ENCODE measurements at places on chromosomes 6 and 20. TPM values are rescaled to one million over a fixed set of nuclear protein-coding genes. Genes with fewer than 3 reads are reported as not detected.

- no peak for DNase-seq
Measured at GRCh38 chr20:48148916-48149672, 363.8 kb upstream of the SULF2 start.

DNA sequence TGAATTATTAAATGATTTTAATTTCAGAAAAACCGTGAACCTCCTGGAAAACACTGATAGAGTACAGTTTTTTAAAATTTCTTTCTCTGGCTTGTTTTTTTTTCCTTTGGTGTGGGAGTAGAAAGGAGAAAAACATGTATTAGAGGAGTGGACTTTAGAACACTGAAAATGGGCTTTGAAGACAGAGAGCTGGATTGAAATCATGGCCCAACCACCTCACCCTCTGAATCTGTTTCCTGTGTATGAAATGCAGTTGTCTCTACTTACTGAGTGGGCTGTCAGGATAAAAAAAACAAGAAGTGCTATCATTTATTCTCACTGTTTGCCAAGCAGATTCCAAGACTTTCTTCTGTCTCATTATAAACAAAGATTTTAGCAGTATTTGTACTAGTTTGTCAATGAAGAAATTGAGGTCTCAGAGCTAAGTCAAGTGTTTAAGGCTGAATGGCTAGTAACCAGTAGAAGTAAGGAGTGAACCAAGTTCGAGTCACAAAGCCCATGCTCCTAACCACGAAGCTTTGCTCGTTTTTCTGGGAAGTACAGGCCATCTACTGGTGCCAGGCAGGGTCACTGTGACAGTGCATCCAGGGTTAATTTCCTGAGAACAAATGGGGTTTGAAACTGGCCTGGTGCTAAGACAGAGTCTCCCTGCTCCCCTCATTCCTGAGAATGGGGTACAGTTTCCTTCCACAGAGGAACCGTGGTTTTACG, 256.4 kb downstream of the TMEM242 start:
- DNase-seq, result no peak

GRCh38 chr20:1810926-1811620, 84.1 kb upstream of the SIRPA start:
- no peak for DNase-seq

DNA sequence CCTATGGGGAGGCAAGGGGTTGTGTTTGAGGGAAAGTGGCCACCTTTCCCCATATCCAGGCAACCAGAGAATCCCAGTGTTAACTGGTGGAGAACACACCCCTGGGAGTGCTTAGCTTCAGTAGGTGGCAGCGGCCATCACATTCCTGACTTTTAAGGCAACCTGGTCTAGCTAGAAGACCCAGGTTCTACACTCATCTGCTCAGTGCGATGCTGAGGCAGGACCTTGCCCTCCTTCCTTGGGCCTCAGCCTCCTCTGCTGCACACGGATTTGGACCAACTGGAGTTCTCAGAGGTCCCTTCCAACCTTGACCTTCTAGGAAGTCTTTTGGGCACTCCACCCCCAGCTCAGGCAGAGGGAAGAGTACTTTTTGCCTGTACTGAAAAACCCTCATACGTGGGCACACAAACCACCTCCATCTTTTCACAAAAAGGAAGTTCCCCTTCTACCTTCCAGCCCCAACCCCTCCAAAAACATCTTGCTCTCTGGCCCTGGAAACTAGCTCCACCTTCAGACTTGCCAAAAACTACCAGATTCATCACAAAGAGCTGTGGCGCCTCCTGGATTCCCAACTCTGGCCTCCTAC, 2.9 kb downstream of the CCND3 start:
- no peak for DNase-seq

- DNase-seq, result no peak
Measured at GRCh38 chr6:38273325-38273724, 366.4 kb downstream of the BTBD9 start.

- no peak for DNase-seq
Measured at GRCh38 chr20:3931664-3932063, 42.5 kb downstream of the PANK2 start.

GRCh38 chr6:1972962-1973361, 272.4 kb downstream of the GMDS start:
- DNase-seq, result no peak

DNA sequence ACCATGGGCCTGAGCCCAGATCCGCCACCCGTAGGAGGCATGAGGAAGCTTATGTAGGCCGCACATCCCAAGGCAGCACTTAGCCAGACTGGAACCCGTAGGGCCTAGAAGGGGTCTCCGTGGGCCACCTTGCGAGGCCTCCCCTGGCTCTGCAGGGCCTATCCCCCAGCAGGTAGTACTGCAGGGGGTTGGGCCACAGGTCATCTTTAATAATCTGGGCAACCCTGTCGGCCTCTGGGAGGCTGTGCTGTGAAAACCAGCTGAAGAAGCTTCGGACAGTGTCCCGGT, 18.5 kb downstream of the PLAGL2 start:
- DNase-seq, result no peak

- DNase-seq, result no peak
Measured at GRCh38 chr6:95686272-95686671, 108.9 kb downstream of the MANEA start.

DNA sequence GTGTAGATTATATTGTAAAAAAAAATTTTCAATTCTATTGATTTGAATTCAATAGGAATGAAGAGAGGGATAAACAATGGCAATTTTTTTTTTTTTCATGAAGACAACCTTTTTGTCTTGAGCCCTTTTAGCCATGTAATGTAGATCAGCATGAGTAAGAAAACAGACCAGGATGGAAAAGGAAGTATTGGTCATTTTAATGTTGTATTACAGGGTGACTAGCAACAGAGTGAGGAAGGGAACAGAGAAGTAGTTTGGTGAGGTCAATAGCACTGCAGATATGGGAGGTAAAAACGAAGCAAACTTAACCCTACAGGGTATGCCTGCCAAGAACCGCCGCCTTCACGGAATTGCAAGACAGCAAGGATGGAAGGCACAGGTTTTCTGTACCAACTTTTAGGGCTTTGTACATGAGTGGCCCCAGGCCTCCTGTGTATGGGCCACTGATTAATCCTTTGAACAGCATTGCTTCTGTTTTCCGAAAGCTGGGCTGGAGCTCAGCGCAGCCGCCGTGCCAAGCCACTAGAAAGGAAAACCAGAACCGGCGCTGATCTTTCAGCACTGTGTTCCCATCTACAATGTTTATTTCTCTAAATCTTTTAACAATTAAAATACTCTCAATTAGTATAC, 383.7 kb downstream of the CENPW start:
- DNase-seq, result no peak

GRCh38 chr20:31474097-31474436, 860 bp downstream of the DEFB124 start:
- no peak for DNase-seq

GRCh38 chr20:9200620-9201019, 131.7 kb downstream of the PLCB4 start:
- no peak for DNase-seq

DNA sequence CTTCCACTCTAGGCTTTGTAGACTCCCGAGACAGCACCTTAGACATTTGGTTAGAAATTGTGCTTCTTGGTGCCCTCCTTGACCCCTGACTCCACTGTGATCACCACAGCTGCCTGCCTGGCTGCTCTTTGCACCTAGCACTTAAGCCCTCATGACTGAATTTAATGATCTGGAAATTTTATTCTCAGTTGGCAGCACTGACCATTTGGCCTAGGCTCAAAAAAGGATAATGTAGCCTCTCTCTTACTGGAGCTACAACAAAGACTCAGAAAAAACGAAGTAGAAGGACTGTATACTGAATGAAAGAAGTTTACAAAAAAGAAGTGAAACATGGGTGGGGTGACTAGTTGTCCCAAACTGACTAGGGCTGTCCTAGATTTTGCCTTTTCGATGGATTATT, 11.3 kb upstream of the ABRACL start:
- DNase-seq, result no peak

DNA sequence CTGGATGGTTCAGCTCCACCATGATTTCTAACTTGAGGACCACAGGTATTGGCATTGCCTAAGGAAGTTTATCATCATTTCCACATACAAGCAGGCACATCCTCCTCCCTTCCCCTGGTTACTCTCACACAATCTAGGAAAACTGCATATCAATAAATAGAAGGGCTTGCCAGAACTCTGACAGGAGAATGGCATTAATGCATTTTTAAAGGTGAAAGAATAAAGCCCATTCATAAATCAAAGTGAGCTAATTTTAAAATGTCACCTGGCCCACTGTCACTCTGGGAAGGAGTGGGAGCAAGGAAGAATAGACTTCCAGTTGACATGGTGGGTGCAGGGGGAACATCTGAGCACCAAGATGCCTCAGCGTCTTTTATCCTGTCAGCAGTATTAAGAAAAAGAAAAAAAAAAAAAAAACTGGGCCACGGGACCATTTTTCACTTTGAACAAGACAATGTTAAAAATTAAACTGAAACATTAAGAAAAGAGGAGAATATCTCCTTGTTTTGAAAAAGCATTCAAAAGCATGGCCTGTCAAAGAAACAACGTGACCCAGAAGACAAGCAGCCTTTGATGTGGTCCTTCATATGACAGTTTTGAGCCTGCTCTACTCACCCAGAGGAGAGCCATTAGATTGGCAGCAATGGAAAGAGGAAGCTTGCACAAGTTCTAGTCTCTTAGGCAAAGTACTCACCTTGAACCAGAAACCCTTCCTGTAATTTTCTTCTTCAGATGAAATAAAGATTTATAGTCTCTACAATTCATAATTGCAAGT, 39.3 kb upstream of the SMLR1 start:
- no peak for DNase-seq

DNA sequence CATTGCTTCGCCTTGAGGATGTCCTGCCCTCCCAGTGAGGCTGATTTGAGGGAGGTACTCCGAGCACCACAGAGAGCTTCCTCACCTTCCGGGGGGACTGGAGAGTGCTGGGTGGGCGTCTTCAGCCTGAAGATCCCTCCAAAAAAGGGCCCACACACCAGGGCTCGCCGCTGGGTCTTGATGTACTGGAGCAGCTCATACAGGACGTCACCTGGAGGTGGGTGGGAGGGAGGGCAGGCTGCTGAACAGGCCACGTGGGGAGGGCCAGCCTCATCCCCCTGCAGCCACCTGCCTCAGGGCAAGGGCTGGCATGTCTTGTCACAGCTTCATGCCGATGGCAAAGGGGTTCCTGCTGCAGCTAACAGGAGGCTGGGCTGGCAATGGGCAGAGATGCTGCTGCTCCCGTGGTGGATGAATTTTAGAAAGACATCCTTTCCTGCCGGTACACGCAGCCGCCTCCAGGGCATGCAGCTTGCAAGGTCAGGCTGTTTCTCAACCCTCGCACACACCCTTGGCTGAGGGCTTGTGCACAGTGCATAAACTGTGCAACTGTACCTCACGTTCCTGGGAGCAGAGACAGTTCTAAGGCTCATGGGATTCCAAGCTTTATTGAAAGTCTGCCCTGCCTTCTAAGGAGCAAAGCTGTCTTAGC, 14.0 kb downstream of the ETV7 start:
- DNase-seq, result no peak

DNA sequence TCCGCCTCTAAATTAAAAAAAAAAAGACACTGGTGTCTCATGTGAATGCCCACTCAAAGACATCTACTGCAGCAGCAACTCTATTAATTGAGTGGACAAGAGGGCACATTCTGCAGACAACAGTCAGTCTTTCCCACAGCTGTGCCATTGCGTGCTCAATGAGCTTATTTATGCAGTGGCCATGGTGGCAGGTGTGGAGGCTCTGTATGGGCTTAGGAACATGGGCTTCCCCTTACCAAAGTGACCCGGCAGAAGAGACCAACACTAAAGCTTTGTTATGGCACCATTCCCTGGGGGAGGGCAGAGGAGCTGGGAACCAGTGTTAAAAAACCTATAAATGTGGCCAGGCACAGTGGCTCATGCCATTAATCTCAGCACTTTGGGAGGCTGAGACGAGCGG, 4.2 kb upstream of the VAPB start:
- DNase-seq, result no peak

DNA sequence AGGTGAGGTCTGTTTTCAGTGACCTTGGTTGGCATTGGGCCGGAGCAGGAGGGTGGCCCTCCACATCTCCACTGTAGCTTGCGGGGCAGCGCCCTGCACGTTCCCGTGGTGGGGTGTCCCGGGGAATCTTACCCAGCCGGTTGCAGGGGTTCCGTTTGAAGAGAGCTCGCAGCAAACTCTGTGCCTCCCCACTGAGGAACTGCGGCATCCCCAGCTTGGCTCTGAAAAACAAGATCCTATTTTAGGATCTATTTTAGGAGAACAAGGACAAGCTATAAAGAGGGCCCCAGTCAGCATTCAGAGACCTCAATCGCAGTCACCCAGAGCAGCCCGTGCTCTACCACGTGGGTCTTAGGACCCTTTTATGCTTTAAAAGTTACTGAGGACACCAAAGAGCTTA, 97.8 kb downstream of the RAMACL start:
- no peak for DNase-seq

Gene CST9
- not detected for total RNA-seq

Gene CST5
- not detected for total RNA-seq

Gene SAYSD1
- 14.0 TPM for total RNA-seq

Gene C6orf141
- total RNA-seq, result not detected

Gene PAK5
- not detected for total RNA-seq

Gene ALDH8A1
- 2.3 TPM for total RNA-seq

Gene FAM135A
- total RNA-seq, result 8.4 TPM

Gene EPPIN
- total RNA-seq, result not detected

Gene SOX12
- 7.3 TPM for total RNA-seq

Gene BANF2
- not detected for total RNA-seq

Data from T-cell (primary cell).